ENCODE measurements at places on chromosomes 6 and 20.

DNA sequence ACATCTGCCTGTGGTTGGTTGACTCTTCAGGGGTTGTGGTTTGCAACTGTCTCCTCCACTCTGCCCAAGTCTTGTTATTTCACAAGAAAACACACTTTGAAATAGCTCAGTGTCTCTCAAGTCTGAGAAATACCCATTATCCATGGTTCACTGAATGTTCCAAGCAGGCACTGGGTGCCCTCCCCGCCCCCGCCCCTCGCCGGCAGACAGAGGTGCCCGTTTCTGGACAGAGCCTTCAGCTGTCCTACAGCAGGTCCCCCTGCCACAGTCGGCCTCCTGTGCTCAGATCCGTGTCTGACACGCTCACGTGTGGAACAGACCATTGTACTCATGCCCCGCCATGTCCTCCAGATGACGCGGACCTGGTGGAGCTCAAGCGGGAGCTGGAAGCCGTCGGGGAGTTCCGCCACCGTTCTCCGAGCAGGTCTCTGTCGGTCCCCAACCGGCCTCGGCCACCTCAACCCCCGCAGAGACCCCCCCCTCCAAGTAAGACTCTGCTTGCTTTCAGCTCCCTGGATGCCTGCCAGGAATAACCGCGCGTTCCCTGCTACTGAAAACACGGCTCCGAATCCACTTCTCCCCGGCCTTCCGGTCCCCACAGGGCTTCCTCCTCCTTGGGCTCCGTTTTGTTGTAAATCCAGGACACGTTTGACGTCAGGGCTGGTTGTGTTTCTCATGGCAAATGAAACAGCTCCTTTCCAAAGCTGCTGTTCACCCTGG lies 81.4 kb downstream of the SERAC1 start:
- peak; percentile 81 for DNase-seq

- no peak for DNase-seq
Measured at GRCh38 chr6:89583559-89583958, 55.0 kb downstream of the LYRM2 start.

GRCh38 chr20:36593347-36593929 lies 12.1 kb upstream of the RAB5IF start:
- DNase-seq, result peak; percentile 11

- DNase-seq, result peak; percentile 52
Measured at GRCh38 chr6:143449714-143450452, 612 bp downstream of the ADAT2 start.

- peak; percentile 51 for DNase-seq
Measured at GRCh38 chr6:138654715-138655634, 118.6 kb upstream of the CCDC28A start.

- DNase-seq, result peak; percentile 19
Measured at GRCh38 chr6:88535306-88535705, 369.2 kb upstream of the CNR1 start.

- DNase-seq, result peak; percentile 87
Measured at GRCh38 chr20:50191544-50192363, 1.1 kb downstream of the CEBPB start.

- DNase-seq, result peak; percentile 99
Measured at GRCh38 chr6:46772762-46773161, 20.4 kb upstream of the MEP1A start.

DNA sequence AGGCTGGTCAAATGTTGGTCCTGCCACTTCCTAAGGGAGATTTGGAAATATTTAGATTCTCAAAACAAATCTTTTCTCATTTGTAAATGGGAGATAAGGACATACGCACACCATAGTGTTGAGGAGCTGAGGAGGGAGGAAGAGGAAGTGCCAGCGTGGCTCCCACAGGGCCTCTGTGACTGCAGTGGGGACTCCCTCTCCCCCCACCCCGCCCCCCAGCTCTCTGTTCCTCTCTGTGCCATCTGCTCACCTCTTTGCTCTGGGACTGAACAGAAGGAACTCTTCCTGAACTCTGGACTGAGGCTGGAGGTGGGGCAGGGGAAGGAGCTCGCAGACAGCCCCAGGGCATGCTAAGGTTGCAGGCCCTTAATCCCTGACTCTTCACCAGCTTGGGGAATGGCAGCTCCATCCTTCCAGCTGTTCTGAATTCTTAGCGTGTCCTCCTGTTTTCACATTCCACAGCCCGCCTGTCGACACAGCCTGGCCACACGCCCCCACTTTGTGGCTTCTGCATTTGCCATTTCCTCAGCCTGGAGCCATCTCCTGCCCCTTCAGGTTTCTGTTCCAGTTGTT lies 11.4 kb downstream of the DDX27 start:
- peak; percentile 72 for DNase-seq

- DNase-seq, result no peak
Measured at GRCh38 chr6:154578004-154578559, 67.6 kb upstream of the CNKSR3 start.

DNA sequence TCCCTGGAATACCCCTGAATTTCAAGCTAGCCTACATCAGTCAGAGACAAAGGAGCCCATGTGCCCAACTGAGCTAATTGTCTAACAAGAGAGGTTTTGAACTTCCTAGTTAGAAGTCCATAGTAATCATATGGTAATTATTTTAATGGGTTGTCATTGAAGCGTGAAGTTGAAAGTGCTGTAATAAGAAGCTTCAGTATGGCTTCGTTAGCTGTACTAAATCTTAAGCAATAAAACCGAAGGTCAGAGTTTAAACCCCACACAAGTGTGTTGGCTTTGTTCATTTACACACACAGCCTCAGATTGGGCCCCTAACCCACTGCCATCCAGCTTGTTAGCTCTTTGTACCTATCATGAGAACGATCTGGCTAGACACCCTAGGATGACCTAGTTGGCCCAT lies 195.6 kb upstream of the RIN2 start:
- DNase-seq, result no peak

DNA sequence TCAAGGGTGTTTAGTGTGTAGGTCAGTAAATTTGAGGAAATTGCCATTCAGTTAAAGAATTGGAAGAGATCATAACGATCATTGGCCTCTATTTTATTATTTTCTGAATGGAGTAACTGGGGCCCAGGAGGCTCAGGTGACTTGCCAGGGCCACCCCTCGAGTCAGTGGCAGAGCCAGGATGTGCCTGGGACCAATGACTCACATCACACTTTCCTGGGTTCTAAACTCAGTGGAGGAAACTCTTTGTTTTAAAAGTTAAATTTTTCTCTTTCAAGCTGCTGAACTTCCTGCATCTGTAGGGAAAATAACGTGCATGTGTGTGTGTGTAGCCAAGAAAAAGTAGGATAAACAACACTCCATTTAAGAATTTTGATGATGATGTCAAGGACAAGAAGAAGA lies 135.5 kb downstream of the MYLK4 start:
- DNase-seq, result no peak

GRCh38 chr6:141445928-141446628 lies 686.6 kb upstream of the GJE1 start:
- DNase-seq, result no peak

- peak; percentile 58 for DNase-seq
Measured at GRCh38 chr20:20317195-20317594, 50.7 kb upstream of the INSM1 start.

DNA sequence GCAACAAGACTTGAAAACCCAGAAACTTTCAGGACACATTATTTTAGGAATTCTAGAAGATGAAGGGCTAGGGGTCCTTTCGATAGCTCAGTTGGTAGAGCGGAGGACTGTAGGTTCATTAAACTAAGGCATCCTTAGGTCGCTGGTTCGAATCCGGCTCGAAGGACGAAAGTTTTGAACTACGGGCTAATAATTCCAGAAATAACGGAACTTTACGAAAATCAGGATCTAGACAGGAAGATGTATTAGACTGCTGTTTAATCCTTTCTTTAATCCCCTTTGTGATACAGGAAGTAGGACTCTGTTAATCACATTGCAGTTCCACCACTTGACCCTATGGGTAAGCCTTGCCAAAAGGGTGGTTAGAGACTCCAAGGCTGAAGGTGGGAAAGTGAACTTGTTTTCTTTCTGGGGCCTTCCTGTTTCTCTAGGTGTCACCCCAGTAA lies 21.2 kb upstream of the ABT1 start:
- no peak for DNase-seq

- no peak for DNase-seq
Measured at GRCh38 chr6:132084811-132085509, 133.8 kb upstream of the CCN2 start.

GRCh38 chr6:5315881-5316280 lies 54.6 kb downstream of the FARS2 start:
- DNase-seq, result no peak

DNA sequence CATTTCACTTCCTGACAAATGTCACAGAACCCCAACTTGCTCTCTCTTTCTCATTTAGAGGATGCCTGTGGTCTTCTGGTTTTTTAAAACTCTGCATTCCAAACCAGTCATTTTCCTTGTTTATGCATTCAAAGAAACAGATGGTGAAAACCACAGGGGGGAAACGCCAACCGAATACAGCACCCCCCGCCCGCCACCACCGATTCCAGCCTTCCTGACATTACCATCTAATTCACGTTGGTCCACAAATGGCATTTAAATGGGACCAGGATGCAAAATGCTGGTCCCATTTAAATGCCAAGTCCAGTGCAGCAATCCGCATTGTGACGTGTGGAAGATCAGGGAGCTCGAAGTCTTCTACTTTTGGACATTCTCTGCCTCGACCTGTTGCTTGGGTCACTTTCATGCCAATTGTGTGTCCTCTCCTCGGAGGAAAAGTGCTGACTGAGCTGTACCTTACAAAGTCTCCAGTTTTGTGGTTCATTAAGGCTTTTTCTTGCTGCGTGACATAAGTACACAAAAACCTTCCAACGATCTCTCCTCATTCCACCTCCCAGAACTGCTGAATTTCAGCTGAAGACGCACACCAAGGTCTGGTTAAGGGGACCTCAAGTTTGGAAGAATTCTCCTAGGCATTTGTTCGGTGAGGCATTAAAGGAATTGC lies 35.8 kb downstream of the NEDD9 start:
- DNase-seq, result no peak

- peak; percentile 24 for DNase-seq
Measured at GRCh38 chr20:44234566-44235317, 12.4 kb upstream of the GDAP1L1 start.

DNA sequence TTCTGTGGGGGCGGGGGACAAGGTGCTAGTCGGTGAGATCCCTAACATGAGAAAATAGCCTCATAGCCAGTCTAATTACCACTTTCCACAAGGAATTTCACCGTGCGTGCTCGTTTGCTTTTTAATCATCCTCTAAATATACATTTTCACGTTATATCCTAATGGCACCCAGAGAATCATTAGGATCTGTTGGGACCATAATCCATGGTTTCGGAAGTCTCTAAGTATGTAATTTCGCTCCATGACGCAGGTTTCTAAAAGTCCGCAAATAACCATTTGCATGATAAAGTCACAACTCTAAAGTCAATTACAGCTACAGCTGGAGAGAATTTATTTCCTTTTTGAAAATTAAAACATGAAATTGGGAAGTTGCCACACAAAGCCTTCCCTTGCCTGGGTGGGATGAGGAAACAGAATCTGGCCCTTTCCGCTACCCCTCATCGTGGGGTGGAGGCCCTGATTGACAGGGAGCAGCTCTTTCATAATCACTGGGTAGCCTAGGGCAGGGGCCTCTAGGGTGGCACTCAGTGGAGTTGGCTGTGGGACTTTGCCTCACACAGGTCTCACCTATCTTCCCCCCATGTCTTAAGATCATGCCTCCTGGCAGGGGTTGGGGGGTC lies 81.9 kb downstream of the LRFN2 start:
- peak; percentile 78 for DNase-seq

DNA sequence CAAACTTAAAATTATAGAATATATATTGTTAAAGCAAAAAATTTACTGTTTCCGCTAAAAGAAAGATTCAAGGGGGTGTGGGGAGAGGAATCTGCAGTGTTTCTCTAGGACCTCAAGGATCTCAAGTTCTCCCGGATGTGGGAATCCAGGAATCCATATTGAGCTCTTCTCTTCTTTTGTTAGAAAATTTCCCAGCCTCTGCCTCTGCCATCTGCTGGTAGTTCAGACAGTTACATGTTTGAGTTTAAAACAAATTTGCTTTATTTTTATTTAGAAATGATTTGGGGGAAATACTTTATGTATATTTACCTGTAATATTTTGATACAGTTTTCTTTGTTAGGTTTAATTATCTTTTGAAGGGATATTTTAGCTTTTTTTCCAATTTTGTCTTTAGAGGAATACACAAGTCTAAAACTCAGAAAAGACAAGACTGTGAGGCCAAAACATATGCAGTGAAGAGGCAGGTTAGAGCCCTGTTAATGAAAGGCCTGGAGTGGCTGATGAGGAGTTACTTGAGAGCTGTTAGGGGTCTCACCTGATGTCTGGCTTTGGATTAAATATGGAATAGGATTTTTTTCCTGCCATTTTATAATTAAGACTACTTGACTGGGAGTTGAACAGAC lies 268.8 kb downstream of the ARID1B start:
- peak; percentile 17 for DNase-seq
